HEK293T (cell line): ENCODE measurements at places on chromosomes 1 and 21.

DNA sequence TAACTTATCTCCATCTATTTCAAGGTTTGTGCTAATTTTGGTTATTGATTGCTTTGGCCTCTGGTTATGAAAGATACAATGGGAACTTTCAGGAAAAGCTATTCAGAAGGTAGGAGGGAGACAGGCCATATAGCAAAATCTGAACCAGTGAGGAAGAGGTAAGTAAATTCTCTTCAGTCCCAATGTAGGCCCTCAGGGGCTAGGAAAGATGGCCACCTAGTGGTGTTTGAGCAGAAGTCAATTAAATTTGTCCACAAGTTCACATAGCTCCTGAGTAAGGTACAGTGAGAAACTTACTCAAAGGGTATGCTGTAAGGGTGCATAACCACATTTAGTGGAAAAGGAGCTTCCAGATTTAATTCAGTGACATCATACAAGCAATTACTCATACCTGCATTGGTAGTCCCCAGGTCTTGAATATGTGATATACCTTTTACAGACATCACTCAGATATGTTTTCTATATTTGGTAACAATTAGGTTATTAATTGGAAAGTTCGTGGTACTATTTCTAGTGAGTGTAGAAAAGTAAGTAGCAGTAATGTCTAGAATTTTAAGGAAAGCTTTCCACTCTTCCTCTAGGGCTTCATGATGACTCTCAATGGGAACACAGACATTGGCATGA is 21.4 kb upstream of the FMO1 start:
- peak; percentile 68 for DNase-seq

- DNase-seq, result no peak
These were observed 37.3 kb upstream of the ZC3H12A start for GRCh38 chr1:37437087-37437486.

DNA sequence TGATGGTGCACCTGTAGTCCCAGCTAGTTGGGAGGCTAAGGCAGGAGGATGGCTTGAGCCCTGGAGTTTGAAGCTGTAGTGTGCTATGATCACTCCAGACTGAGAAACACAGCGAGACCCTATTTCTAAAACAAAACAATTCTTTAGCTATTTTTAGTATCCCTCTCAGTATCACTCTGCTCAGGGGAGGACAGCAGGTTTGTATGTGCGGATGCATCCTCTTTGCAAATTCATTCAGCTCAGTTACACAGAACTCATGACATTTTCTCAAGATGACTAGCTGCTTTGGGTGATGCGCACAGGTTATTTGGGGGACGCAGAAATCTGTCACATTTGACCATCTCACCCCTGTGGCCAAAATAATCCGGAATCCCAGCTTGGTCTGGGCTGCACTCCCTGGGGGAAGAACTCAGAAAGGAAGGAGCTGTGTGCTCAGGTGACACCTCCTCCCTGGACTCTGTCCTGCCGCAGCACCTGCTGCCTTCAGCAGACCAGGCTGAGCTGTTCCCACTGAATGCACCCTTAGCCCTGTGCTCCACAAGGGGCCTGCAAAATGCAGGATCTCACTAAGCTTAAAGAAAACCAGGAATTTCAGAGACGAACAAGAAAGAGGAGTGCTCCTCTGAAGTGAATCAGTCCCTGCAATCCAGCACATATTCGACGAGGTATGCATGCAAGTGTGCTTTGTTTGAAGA is 89.5 kb upstream of the PGBD5 start:
- no peak for DNase-seq

DNA sequence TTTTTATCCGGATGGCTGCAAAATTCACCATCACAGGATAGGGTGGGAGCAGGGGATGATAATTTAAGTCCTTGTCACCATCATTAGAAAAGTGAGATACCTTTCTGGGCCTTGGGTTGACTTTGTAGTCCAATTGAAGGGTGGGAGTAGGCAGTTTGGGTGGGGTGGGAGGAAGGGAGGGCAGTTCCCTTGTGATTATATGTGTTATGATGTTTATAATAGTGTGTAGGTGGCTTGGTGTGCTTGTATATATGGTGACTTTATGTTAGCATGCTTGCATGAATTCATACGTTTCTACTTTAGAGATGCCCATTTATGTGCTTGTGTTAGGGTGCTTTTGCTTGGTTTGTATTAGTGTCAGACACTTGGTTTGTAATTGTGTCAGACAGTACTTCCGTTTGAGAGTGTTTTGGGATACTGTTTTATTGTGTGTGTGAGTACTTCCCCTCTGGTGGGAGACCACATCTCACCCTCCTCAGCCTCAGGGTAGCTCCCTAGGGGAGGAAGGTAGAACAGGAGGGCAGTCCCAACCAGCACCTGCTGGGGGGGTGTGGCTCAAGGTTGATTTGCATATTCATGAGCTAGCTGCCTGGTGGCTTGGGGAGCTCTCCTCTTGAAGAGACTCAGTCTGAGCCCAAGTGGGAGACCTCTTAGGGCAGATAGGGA is 6.3 kb upstream of the POU3F1 start:
- DNase-seq, result no peak

- DNase-seq, result no peak
These were observed 2.2 kb upstream of the CBR3 start for GRCh38 chr21:36132696-36133095.
